ENCODE measurements at places on chromosomes 5 and 9. TPM values are rescaled to one million over a fixed set of nuclear protein-coding genes. Genes with fewer than 3 reads are reported as not detected.

Gene PPP3R2
- total RNA-seq = not detected

Gene ADAMTS13
- total RNA-seq = 0.27 TPM

Gene LCN6
- total RNA-seq = not detected

Gene PTGES
- total RNA-seq = 3.9 TPM

Gene FOXE1
- total RNA-seq = under 0.01 TPM

Gene DMAC1
- 17.3 TPM for total RNA-seq

Gene CAAP1
- 46.1 TPM for total RNA-seq

Gene ZBED3
- 1.3 TPM for total RNA-seq

Gene TRIM52
- total RNA-seq = 1.6 TPM

Gene PCDHB2
- 22.4 TPM for total RNA-seq

Gene CCL27
- total RNA-seq = not detected

Gene PHYKPL
- total RNA-seq = 12.3 TPM

Gene ARHGAP26
- 7.7 TPM for total RNA-seq

Gene ENTREP1
- 0.74 TPM for total RNA-seq

Gene PAIP1
- total RNA-seq = 109 TPM

Gene PTGS1
- not detected for total RNA-seq

Gene FASTKD3
- 14.6 TPM for total RNA-seq

Gene IRX1
- total RNA-seq = 19.0 TPM

Gene MAPK9
- total RNA-seq = 26.3 TPM

Gene FAM200C
- 10.3 TPM for total RNA-seq

Gene LRRC26
- total RNA-seq = not detected

Gene ZNF658
- total RNA-seq = 2.6 TPM

Gene CRB2
- total RNA-seq = 0.11 TPM

Gene PCDHGA5
- total RNA-seq = 0.23 TPM

Gene CDK5RAP2
- 34.0 TPM for total RNA-seq

Gene CDKN2B
- not detected for total RNA-seq

Gene GRM6
- total RNA-seq = not detected

Gene PCDHA5
- total RNA-seq = 0.39 TPM

Gene ARID3C
- total RNA-seq = not detected

Gene TEX48
- total RNA-seq = not detected

Gene STKLD1
- total RNA-seq = 0.17 TPM

Gene TAF9
- 54.4 TPM for total RNA-seq

Gene GZMA
- 1.8 TPM for total RNA-seq

Gene JAKMIP2
- total RNA-seq = 0.48 TPM

Gene IFNA21
- total RNA-seq = not detected

Gene NTNG2
- total RNA-seq = 1.9 TPM
